WTC11 (cell line): ENCODE measurements at places on chromosomes 12 and 14.

DNA sequence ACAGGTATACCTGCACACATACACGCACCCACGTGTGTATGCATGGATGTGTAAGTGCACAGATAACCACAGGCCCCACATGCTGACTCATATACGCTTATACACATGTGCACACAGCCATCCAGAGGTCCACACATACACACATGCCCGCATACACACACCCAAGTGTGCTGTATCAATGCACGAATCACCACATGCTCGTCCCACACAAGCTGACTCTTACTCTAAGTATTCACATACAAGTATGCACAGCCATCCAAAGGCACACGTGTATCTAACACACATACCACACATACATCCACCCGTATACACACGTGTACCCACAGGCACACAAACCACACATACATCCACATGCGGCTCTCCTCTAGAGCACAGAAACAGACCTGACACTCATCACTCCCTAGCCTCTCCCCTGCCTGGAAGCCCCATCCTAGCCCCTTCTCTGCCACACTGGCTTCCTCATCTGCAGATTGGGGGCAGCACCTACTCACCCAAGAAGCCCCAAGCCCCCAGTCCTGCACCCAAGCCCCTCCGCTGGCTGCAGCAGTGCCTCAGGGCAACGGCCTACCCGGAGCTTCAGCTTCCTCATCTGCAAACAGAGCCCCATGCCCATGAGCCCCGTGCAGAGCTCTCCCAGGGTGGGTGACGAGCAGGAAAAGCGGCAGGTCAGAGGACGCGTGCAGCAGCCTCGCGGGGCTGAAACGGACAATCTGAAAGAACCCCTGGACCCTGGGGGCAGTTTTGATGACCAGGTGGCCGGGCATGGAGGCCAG is 105.4 kb downstream of the NCOR2 start:
- DNase-seq, result no peak

GRCh38 chr14:79516009-79516408 is 695.3 kb downstream of the DIO2 start:
- no peak for DNase-seq

GRCh38 chr14:78157494-78158437 is 12.4 kb upstream of the NRXN3 start:
- DNase-seq, result peak; percentile 57

- no peak for DNase-seq
Measured at GRCh38 chr12:113190761-113191160, 5.2 kb downstream of the RITA1 start.

- DNase-seq, result no peak
Measured at GRCh38 chr12:29653286-29653685, 130.5 kb downstream of the TMTC1 start.

DNA sequence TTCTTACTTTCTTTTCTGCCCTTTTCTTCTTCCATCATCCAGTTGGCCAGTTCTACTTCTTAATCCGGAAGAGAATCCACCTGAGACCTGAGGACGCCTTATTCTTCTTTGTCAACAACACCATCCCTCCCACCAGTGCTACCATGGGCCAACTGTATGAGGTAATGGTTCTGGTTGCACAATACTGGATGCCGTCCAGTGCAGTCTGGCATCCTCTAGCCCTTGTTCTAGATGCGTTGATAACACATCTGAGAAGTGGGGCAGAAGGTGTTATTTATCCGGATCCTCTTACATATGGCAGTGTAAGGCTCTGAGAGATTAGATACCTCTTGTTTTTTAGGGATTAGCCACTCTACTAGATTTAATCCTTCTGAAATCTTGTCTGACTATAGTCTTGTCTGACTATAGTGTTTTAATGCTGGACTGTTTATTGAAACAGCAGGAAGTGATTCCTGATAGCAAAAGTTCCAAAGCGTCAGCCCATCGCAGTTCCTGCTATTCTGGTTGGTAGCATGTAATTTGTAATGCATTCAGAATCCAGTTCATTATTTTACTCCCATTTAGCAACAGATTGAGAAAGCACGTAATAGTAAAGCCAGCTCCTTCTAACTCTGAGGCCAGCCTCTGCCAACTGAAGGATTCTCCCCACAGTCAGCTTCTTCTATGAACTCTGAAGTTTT is 7.9 kb downstream of the GABARAPL1 start:
- DNase-seq, result no peak

GRCh38 chr12:174596-174995 is 39.4 kb downstream of the SLC6A12 start:
- no peak for DNase-seq

DNA sequence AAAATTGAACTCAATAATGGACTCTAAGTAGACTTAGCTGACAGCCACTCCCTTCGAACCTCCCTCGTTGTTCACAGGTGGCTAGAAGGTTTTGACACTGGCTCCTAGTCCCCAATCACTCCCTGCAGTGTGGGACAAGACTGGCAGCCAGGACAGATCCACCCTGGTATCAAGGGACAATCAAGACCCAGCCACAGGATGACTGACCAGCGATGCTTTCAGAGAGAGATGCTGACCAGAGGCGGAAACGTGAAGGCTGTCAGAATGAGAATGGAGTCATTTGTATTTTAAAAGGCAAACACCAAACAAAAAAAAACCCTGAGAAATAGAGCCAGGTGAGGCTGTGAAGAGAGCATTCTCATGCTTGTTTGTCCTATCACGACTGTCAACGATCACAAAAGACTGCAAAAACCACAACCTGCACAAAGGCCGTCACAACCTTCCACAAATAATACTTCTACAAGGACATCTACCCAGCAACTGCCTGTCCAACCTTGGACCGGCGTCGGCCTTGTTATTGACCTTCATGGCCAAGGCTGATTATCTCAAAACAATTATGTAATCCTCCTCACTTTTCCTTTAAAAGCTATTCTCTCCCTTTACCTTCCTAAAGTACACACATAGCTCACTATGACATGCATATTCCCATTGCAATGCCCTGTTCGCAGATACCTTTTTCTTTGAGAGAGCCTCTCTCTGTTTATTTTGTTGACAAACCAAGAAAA is 13.2 kb downstream of the EIF5 start:
- DNase-seq, result no peak

DNA sequence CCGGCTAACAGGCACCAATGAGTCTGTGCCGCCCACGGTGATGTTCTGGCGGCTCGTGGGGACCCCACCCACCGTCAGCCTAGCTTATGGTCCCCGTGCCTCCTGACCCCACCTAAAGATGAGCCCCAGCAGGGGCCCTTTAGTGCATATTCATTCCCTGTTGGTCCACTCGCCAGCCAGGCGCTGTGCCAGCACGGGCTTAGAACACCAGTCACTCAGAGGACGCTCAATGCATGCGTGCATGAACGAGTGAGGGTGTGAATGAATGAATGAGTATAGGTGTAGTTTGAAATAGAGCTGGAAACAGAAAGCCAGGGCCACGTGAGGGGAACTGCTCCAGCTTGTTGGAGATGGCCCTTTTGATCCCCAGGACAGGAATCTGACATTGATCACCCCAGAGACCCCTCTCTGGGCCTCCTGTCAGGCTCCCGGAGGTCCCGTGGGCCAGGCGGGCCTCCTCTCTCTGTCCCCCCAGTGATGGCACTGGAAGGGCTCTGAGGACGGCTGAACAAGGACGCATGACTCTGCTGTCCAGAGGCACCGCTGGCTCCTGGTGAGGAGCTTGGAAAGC is 193.9 kb upstream of the C14orf180 start:
- DNase-seq, result peak; percentile 9

DNA sequence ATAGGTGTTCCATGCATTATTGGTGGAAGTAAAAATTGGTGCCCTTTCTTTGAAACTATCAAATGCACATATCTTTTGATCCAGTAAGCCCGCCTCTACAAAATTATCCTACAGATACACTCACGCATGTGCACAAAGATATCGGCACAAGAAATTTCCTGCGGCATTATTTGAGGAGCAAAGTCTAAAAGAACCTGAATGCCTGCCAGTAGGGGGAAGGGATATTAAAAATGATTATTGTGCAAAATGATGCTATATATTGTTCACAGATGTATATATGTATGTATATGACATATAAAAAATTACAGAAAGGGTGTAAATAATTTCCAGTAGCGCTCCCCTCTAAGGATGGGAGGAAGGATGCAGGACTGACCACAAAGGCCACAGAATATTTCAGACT is 24.7 kb upstream of the ADIPOR2 start:
- no peak for DNase-seq

GRCh38 chr12:84637926-84638325 is 274.7 kb downstream of the SLC6A15 start:
- no peak for DNase-seq

GRCh38 chr14:38721822-38722431 is 381.1 kb downstream of the SEC23A start:
- DNase-seq, result peak; percentile 79

DNA sequence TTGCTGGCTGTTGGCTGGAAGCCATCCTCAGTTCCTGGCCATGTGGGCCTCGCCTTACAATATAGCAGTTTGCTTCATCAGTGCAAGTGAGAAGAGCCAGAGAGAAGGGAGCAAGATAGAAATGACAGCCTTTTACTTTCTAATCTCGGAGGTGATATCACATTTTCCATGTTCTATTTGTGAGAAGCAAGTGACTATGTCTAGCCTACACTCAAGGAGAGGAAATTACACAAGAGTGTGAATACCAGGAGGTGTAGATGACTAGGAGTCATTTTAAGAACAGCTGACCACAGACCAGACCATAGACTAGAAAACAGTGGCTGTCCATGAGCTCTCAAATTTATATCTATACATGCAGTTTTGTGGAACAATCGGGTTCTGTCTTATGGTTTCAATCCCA is 163.0 kb upstream of the NRXN3 start:
- no peak for DNase-seq

DNA sequence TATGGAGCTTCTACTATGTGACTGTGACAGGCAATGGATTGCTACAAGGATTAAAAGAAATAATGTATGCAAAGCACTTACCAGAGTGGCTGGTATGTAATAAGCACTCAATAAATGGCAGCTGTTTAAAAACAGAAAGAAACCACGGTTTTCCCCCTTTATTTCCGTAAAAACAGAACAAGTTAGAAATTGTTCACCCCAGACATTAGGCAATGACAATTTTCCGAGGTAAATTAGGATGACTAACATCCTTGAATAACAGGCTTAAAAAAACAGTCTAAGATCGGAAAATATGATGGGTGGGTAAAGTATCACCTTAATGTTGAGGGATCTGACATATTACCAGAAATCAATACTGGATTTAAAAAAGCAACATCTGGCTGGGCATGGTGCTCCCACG is 20.9 kb upstream of the CNIH1 start:
- no peak for DNase-seq

GRCh38 chr14:99722741-99723140 is 38.6 kb downstream of the CYP46A1 start:
- no peak for DNase-seq

DNA sequence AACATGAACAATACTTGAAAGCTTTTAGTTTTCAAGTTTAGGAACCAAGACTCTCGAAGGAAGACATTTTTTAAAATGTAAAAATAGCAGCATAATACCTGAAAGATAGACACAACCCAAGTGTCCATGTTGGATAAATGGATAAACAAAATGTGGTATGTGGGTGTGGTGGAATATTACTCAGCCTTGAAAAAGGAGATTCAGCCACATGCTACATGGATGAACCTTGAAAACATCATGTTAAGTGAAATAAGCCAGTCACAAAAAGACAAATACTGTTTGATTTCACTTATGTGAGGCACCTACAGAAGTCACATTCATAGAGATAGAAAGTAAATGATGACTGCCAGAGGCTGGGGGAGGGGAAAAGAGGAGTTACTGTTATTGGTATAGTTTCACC is 228.7 kb downstream of the FBXL14 start:
- no peak for DNase-seq

GRCh38 chr12:110109837-110110535 is 14.2 kb upstream of the IFT81 start:
- no peak for DNase-seq

- no peak for DNase-seq
Measured at GRCh38 chr12:47147739-47148138, 68.0 kb upstream of the AMIGO2 start.

GRCh38 chr14:56153267-56153666 is 35.1 kb downstream of the PELI2 start:
- no peak for DNase-seq

GRCh38 chr14:75249251-75249957 is 29.2 kb upstream of the FOS start:
- DNase-seq, result no peak

DNA sequence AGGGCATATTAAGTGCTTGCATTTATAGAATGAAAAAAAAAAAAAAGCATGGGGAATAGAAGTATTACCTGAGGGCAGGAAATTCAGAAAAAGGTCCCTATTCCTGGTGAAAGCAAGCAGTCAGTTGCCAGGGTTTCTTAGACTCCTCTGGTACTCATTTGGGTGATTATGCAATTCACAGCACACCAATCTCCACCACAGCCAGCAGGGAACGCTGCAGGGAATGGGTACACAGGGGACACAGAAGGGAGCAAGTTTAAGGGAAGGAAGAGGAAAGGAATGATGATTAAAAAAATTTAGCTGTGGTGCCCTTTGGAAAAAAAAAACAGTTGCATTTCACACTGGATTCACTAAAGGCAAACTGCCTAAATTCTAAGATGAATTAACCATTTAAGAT is 14.2 kb downstream of the BLTP3B start:
- peak; percentile 49 for DNase-seq

- no peak for DNase-seq
Measured at GRCh38 chr12:1122786-1123185, 131.8 kb downstream of the ERC1 start.

GRCh38 chr12:131365821-131366260 is 345.0 kb upstream of the SFSWAP start:
- DNase-seq, result no peak

DNA sequence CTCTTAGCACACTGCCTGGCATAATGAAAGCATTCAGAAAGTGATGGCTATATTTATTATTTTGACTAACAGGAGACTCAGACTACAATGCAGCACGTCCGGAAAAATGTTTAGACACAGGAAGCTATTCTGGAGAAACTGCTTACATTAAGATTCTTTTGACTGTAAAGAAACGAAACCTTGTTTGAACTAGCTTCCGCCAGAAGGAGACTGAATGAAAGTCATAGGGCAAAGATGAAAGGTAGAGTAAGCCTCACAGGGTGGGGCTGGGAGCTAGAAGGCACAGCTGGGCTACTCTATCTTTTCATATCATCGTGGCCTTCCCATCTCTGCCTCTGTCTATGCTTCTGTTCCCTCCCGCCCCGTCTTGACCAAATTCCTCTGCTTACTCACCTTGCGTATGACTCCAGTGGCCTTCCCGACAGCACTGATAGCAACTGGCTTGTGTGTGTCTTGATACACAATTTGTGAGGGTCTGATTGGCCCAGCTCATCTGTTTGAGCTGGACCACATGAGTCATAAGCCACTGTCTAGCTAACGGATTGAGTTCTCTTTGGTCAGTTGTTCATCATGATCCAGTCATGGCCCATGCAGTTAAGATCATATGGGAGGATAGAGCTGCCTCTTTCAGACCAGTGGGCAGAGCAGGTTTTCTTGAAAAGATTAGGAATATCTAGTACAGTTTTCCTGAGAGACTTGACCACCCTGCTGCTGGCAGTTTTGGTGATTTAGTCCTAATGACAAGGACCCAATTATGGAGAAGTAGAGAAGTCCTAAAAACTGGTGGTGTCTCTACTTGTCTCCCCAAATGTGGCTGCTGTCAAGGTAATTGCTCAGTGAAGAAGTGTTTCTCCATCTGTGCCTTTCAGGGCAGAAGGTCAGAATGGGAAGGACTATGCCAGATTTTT is 151.5 kb upstream of the SLC38A2 start:
- no peak for DNase-seq
